Frontal cortex (tissue), 4 donors: ENCODE measurements at places on chromosomes 4 and X. TPM values are rescaled to one million over a fixed set of nuclear protein-coding genes. Genes with fewer than 3 reads are reported as not detected.

DNA sequence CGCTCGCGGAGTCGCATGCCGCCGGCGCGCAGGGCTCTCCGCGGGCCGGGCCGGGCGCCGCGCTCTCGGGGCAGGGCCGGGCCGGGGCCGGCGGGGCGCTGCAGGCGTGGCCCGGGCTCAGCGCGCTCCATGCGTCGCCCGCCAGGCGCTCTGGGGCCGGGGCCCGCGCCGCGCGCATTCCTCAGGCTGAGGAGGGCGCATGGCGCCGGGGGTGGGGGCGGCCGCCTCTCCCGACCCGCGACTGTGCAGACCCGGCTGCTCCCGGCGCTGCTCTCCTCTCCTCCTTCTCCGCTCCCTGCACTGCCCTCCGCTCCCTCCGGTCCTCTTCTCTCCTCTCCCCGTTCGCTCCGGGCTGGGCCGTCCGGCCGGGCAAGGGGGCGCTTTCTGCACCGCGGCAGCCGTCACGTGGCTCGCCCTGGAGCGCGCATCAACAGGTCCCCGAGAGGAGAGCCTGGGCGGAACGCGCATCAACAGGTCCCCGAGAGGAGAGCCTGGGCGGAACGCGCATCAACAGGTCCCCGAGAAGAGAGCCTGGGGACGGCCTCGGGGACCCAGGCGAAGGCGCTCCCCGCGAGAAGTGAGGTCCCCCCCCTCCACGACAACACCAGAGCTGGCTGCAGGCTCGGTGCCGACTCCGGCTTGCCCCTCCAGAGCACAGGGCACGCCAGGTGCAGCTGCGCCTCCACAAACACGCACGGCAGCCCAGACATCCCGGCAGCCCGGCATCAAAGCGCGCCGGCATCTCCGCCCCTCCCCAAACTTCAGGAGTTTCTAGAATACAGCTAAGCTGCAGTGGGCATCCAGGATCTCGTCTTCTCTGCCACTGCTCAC is 12.9 kb downstream of the PPP2R3B start:
- DNase-seq = no peak

DNA sequence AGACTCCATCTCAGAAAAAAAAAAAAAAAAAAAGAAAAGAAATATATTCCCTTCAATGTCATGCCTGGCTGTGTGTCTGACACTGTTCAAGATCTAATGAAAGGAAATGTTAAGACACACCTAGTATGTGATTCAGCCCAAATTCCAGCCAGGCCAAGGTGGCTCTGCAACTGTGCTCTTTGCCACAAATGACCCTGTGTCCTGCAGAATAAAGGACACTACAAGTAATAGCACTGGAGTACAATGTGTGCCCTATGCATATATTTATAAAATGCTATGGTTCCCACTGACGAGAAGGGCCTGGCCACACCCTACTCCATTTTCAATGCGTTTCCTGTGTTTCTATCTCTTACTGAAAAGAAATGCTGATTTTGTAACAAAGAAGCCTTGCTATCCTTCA is 98.0 kb upstream of the SORBS2 start:
- DNase-seq = no peak

The MAGEB10 gene
- total RNA-seq = not detected

GRCh38 chr4:43253541-43253940 is 361.0 kb downstream of the GRXCR1 start:
- DNase-seq = no peak

GRCh38 chr4:11281720-11282119 is 147.0 kb downstream of the HS3ST1 start:
- no peak for DNase-seq

DNA sequence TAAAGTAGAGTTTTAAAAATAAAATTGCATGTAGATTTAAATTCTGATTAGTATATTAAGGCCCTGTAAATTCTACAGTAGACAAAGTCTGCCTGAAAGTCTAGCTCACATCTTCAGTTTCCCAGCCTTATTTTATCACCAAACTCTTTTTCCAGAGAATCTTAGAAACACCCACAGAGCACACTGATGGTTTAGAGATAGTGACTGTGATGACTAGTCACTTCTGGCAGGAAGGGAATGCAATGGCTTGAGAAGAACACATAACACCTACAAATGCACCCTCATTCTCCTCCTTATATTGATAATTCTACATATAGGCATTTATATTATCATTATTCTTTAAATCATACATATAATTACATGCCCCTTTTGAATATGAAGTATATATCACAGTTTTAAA is 232.9 kb downstream of the ARAP2 start:
- DNase-seq = no peak

DNA sequence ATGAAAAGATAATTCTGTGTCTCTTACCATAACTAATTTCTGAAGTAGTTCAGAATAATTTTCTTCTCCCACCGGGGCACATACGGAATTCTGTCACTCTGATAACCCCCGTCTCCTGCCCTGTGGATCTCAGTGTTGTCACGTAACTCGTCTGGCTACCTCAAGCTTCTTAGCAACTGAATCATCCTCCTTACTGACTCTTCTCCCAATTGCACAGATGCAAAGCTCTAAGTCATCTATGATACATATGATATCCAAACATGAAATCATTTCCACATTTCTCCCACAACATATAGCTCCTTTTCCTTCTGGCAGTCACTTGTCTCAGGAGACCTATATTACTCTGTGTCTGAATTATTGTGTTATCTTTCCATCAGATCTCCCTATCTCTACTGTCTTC is 1043.1 kb upstream of the TENM3 start:
- DNase-seq = no peak
